ENCODE measurements at places on chromosomes 12 and 14.

DNA sequence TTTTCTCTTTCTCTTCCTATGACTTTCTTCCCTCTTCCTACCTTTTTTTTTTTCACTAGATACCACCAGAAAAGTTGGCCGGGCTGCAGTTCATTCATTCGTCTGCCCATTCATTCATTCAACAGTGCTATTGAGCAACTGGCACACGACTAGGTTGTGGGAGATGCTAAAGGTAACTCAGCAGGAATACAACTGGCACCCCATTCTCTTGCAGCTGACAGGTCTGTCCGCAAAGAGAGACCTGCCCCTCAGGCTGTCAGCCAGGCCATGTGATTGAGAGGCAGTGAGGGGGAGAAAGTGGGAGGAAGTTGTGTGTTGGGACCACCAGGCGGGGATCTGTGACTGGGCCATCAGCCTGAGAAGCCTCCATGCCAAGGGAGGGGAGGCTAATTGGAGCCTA, 105.2 kb downstream of the TSPAN9 start:
- DNase-seq, result no peak

DNA sequence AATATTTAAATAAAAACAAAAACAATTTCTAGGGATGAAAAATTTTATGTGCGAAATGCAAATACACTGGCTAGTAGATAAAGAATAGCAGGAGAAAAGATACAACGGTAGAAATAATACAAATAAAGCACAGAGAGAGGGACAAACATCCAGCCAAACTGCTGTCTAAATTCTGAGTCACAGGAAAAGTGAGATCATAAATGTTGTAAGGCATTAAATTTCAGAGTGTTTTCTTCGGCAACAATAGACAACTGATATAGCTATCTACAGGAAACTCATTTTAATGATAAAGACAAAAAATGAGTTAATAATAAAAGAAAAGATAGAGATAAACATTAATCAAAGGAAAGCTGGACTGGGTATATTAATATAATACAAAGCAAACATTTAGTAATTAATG, 122.2 kb downstream of the NTS start:
- DNase-seq, result no peak

GRCh38 chr14:100149851-100150611, 9.4 kb downstream of the DEGS2 start:
- DNase-seq, result no peak

GRCh38 chr12:1591543-1591942, 2.8 kb downstream of the FBXL14 start:
- no peak for DNase-seq

DNA sequence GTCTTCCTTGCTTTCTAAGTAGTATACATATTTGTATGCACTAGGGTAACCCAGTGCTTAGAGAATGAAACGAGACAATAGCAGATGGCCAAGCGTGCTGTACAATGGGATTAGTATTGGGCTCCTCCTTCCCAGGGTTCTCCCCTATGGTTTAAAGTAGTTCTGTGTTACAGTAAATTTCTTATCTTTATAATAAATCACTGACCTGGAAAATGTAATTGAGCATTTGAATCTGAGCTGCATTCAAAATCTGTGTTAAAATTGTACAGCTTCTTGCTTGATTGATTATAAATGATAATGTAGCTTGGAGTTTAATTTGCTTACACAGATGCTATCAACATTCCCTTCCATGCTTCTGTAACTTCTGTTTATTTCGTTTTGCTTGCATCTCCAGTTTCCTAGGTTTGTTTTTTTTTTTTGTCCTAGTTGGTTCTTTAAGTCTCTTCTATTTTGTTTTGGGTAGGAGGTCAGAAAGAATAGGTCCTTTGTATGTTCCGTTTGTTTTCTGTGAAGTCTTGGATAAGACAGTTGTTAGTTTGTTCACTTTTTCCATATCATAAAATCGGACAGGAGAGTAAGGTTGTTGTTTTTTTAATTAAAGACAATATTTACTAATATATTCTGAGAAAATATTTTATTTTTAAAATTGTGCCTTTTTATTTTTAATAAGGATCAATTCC, 171.2 kb downstream of the ERC1 start:
- no peak for DNase-seq

- no peak for DNase-seq
Measured at GRCh38 chr12:78797196-78797931, 67.2 kb upstream of the SYT1 start.

DNA sequence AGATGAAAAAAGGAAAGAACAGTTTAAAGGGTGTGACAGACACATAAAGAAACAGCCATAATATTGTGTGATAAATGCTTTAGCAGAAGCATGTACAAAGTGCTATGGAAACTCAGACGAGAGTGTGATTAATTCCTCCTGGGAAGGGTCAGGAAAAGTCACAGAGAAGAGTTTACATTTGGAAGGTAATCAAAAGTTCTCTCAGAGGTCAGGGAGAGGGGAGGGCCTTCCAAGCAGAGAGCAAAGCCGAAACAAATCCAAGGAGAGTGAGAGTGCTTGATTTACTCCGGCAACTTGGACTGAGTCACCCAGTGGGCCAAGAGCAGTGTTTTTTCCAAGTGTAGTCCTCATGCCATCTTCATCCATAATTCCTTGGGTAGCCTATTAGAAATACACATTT, 108.3 kb downstream of the IGF1 start:
- no peak for DNase-seq

- DNase-seq, result no peak
Measured at GRCh38 chr14:44914849-44915248, 46.9 kb downstream of the KLHL28 start.
